Pericardium fibroblast (primary cell): ENCODE measurements at places on chromosomes 3 and 15. TPM values are rescaled to one million over a fixed set of nuclear protein-coding genes. Genes with fewer than 3 reads are reported as not detected.

ESYT3 gene
- 0.85 and 1.4 TPM in 2 replicates for total RNA-seq

MCF2L2 gene
- 0.58 TPM in 1 of 2 replicates, not detected in the other for total RNA-seq

SLITRK3 gene
- not detected in 2 replicates for total RNA-seq

ARNT2 gene
- total RNA-seq = 15.9 and 22.0 TPM in 2 replicates

SHC4 gene
- 0.09 and 5.6 TPM in 2 replicates for total RNA-seq

GABRR3 gene
- total RNA-seq = not detected in 2 replicates

C3orf62 gene
- 0.60 and 0.82 TPM in 2 replicates for total RNA-seq

PXK gene
- 39.7 and 56.2 TPM in 2 replicates for total RNA-seq

CHDH gene
- total RNA-seq = under 0.01 and 0.17 TPM in 2 replicates

RFX7 gene
- 5.3 and 6.4 TPM in 2 replicates for total RNA-seq

FSD2 gene
- total RNA-seq = not detected in 2 replicates

SKIL gene
- total RNA-seq = 28.7 and 42.0 TPM in 2 replicates

TMEM40 gene
- not detected in 2 replicates for total RNA-seq

CHD2 gene
- total RNA-seq = 29.3 and 29.9 TPM in 2 replicates

CEMIP gene
- 76.4 and 538 TPM in 2 replicates for total RNA-seq

MUC4 gene
- not detected in 2 replicates for total RNA-seq

PLSCR5 gene
- total RNA-seq = not detected in 2 replicates

SYNPR gene
- total RNA-seq = not detected in 2 replicates

SACM1L gene
- 18.0 and 22.1 TPM in 2 replicates for total RNA-seq

GP5 gene
- total RNA-seq = under 0.01 TPM in 1 of 2 replicates, not detected in the other

CTXND1 gene
- not detected in 2 replicates for total RNA-seq

CCRL2 gene
- total RNA-seq = not detected in 2 replicates

SLC26A6 gene
- total RNA-seq = 18.0 and 29.3 TPM in 2 replicates

KNG1 gene
- not detected in 2 replicates for total RNA-seq

MAGEF1 gene
- 21.0 and 21.6 TPM in 2 replicates for total RNA-seq

SEMA7A gene
- 8.1 and 12.1 TPM in 2 replicates for total RNA-seq

TF gene
- 1.4 and 1.9 TPM in 2 replicates for total RNA-seq

MGLL gene
- total RNA-seq = 8.3 and 28.9 TPM in 2 replicates

CFAP20DC gene
- 1.5 and 5.4 TPM in 2 replicates for total RNA-seq

CYP1A1 gene
- total RNA-seq = 0.23 TPM in 1 of 2 replicates, not detected in the other

GOLGA8S gene
- 0.23 TPM in 1 of 2 replicates, not detected in the other for total RNA-seq

ACTC1 gene
- total RNA-seq = 0.12 and 70.4 TPM in 2 replicates

UBE2E1 gene
- 61.5 and 80.2 TPM in 2 replicates for total RNA-seq

FETUB gene
- total RNA-seq = not detected in 2 replicates

ZNF385D gene
- total RNA-seq = 0.60 and 0.70 TPM in 2 replicates

ADGRG7 gene
- not detected in 2 replicates for total RNA-seq

COL8A1 gene
- total RNA-seq = 113 and 215 TPM in 2 replicates

OXTR gene
- total RNA-seq = 0.34 and 4.2 TPM in 2 replicates

CCK gene
- not detected in 2 replicates for total RNA-seq

CLRN1 gene
- not detected in 2 replicates for total RNA-seq

CIB2 gene
- total RNA-seq = 2.7 and 4.2 TPM in 2 replicates

KLHL40 gene
- total RNA-seq = 0.17 TPM in 1 of 2 replicates, not detected in the other

REC114 gene
- not detected in 2 replicates for total RNA-seq

LCTL gene
- total RNA-seq = 0.23 TPM in 1 of 2 replicates, not detected in the other

ARHGEF26 gene
- total RNA-seq = 4.9 and 7.4 TPM in 2 replicates

MESP1 gene
- total RNA-seq = 0.23 and 0.26 TPM in 2 replicates

COL6A5 gene
- total RNA-seq = not detected in 2 replicates

FBXW12 gene
- not detected in 2 replicates for total RNA-seq

PRR20G gene
- total RNA-seq = not detected in 2 replicates

EFL1 gene
- total RNA-seq = 5.2 and 6.3 TPM in 2 replicates

GOLGA8R gene
- total RNA-seq = 1.2 and 2.0 TPM in 2 replicates

ROPN1 gene
- not detected in 2 replicates for total RNA-seq

PARP15 gene
- total RNA-seq = not detected in 2 replicates

WWTR1 gene
- total RNA-seq = 34.7 and 55.1 TPM in 2 replicates
